ENCODE measurements at places on chromosomes 6 and 20.
A peak's percentile ranks its signal among the peaks of the same experiment; 100 is the strongest.

- no peak for DNase-seq
Measured at GRCh38 chr20:415820-416322, 7.8 kb downstream of the RBCK1 start.

- no peak for DNase-seq
Measured at GRCh38 chr6:89311530-89311852, 3.6 kb downstream of the GABRR2 start.

- DNase-seq = peak; percentile 52
Measured at GRCh38 chr6:146857980-146858347, 259.2 kb downstream of the ADGB start.

DNA sequence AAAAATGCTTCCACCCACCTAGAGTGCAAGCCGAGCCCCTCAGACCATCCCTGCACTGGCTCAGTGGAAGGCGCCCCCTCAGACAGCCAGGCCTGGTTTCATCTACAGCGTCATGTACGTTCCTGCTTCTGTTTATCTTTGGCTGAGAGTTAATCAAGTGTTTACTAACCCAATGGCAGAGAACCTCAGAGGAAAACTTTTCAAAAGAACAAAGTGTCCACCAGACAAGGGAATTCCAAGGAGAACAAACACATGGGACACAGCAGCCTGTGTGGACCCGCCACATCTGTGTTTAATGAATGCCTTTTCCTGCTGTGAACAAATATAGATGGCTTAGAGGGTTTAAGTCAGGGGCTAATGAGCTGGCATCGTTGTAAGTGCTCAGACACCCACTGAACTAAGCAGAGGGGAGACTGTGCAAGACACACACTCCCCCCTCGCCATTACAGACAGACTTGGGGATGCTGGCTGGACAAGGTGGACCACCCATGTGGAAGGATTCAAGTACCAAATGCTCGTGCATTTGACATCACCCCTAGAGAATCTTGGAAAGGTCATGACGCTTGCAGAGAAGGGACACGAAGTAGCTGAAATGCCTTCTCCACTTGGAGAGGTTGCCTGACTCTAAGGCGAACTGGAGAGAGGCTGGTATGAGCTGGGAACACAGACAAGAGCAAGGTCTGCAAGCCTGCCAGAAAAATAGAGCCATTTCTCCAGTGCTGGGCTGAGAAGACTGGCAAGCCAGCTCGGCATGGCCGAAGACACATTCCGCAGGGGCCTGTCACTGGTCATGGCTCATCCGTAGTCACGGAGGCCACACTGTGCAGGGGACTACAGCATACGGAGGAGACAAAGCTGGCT lies 53.5 kb upstream of the NXT1 start:
- DNase-seq = no peak
